Progenitor cell of endocrine pancreas (in vitro differentiated cells): ENCODE measurements at places on chromosomes 12 and 14.
A peak's percentile ranks its signal among the peaks of the same experiment; 100 is the strongest.

DNA sequence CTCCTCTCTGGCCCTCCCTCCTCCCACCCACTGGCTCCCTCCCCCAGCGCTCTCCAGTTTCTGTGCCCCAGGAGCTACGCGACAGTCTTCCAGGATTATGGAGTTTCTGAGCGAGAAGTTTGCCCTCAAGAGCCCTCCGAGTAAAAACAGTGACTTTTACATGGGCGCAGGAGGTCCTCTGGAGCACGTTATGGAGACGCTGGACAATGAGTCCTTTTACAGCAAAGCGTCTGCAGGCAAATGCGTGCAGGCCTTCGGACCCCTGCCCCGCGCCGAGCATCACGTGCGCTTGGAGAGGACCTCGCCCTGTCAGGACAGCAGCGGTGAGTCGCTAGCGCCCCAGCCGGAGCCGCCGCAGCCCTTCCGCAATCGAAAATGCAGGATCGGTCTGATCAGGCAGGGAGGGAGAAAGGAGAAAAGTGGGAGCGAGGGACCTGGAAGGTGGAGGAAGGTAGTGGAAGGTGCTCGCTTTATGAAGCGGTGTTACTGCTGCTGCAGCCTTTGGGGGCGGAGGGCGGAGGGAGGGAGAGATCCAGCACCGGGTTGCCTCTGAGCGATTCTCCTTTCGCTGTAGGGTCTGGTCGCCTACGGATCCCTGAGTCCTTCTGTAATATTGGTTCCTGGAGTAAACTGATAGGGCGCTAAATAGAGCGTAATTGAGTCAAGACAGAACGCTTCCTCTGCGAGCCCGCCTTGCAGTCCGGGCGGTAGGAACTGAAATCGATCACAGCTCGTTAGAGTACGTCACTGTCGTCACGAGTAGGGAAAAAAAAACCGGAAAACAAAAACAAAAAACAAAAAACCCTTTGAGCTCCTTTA, at the start of gene ALX1:
ALX1 (plus strand) TSS at position 56 of the 819 bp plus-strand sequence; CDS start at position 98, 42 bp downstream.
- H3K36me3 ChIP-seq: peaks cover 3% of the 10 kb centered on the region
- DNase-seq: peak; percentile 57
- peaks cover 51% of the 10 kb centered on the region for H3K27me3 ChIP-seq
- H3K27ac ChIP-seq: peak within 1 kb of the TSS; percentile 98
- H3K4me3 ChIP-seq: peak within 1 kb of the TSS; percentile 94

DNA sequence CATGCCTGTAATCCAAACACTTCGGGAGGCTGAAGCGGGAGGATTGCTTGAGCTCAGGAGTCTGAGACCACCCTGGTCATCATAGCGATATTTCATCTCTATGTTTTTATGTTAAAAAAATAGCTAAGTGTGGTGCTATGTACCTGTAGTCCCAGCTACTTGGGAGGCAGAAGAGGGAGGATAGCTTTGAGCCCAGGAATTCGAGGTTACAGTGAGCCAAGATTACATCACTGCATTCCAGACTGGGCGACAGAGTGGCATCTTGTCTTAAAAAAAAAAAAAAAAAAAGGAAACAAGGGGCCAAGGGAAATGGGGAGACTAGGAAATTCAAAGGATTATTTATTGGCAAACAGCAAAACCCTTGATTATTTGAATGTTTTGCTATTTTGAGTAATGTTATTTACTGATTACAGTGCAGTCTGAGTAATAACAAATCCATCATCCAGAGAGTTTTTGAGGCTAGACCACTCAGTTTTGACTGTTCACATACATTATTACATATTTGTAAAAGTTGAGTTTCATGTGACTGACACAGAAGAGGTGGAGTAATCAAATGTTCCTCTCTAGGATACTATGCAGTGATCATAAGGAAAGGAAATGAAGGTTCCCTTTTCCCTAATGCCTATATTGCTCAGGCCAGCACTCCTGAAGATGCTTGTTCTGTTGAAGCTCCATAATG, 40.8 kb downstream of the PRKCH start:
- no peak overlapping the region for H3K4me3 ChIP-seq
- H3K27me3 ChIP-seq: peaks cover 2% of the 10 kb centered on the region
- no peaks in the 10 kb centered on the region for H3K36me3 ChIP-seq
- no peak for DNase-seq
- no peak overlapping the region for H3K27ac ChIP-seq
- peaks cover 1% of the 10 kb centered on the region for H3K4me1 ChIP-seq

DNA sequence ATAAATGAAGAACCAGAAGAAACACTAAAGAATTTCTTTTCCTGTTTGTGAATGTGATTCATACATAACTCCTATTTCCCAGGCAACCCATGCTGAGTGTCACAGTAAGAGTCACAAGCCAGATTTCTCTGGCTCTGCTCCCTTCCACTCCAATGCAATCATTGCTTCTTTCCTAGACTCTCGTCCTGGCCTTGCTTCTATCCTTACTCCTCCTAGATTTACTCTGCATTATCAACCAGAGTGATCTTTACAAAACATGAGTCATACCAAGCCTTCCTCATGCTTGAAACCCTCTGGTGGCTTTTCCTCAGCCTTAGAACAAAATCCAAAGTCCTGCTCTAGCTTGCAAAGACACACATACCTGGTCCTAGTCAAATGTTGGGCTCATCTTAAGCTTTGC, 13.3 kb downstream of the IL22 start:
- no peaks in the 10 kb centered on the region for H3K36me3 ChIP-seq
- H3K4me3 ChIP-seq: no peak overlapping the region
- H3K4me1 ChIP-seq: peaks cover 4% of the 10 kb centered on the region
- DNase-seq: no peak
- peaks cover 2% of the 10 kb centered on the region for H3K27me3 ChIP-seq

- H3K4me3 ChIP-seq: no peak overlapping the region
- no peaks in the 10 kb centered on the region for H3K27me3 ChIP-seq
- no peak overlapping the region for H3K27ac ChIP-seq
- H3K4me1 ChIP-seq: peaks cover 49% of the 10 kb centered on the region
- no peak for DNase-seq
Observed at GRCh38 chr14:103526914-103527248, 2.1 kb upstream of the TRMT61A start.

DNA sequence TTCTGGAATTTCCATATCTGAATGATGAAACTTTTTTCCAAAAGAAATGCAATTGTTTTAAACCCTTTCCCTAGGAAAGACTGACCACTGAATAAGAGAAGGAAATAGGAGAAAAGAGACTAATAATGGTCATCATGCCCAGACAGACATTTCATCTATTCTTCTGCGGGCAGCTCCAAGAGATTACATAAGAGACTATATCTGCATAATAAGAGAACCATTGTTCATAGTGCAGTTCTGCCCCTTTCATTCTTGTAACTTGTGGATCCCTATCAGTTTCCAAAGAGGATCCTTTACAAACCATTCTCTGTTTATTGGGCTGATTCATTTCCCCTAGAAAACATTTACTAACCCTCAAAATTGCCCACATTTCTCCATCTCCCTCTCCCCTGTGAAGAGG, 197.8 kb downstream of the FSCB start:
- DNase-seq: no peak
- no peaks in the 10 kb centered on the region for H3K27me3 ChIP-seq
- H3K27ac ChIP-seq: no peak overlapping the region
- H3K36me3 ChIP-seq: no peaks in the 10 kb centered on the region

- no peak for DNase-seq
- H3K4me3 ChIP-seq: no peak overlapping the region
- H3K4me1 ChIP-seq: no peaks in the 10 kb centered on the region
Observed at GRCh38 chr12:44842669-44843068, 33.4 kb downstream of the NELL2 start.

DNA sequence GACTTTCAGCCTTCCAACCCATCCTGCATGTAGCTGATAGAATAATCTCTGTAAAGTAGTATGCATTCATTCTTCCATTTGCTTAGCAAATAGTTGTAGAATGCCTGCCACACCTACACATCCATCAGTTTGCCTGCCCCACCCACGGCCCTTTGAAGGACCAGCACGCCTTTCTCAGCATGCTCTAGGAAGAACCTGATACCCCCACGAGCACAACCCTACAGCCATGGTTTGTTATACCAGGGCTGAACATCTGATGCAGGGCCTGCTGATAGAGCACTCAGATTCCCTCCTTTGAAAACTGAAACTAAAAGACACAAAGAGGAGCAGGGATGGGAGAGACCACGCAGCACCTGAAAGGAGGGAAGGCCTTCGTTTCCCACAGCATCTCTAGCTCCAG, 205.1 kb downstream of the ANO2 start:
- peaks cover 36% of the 10 kb centered on the region for H3K27me3 ChIP-seq
- no peak for DNase-seq
- no peaks in the 10 kb centered on the region for H3K36me3 ChIP-seq

- no peak overlapping the region for H3K4me3 ChIP-seq
- no peak for DNase-seq
- peaks cover 2% of the 10 kb centered on the region for H3K36me3 ChIP-seq
- H3K27ac ChIP-seq: no peak overlapping the region
- no peaks in the 10 kb centered on the region for H3K27me3 ChIP-seq
Observed at GRCh38 chr14:100868621-100869370, 34.7 kb downstream of the RTL1 start.

DNA sequence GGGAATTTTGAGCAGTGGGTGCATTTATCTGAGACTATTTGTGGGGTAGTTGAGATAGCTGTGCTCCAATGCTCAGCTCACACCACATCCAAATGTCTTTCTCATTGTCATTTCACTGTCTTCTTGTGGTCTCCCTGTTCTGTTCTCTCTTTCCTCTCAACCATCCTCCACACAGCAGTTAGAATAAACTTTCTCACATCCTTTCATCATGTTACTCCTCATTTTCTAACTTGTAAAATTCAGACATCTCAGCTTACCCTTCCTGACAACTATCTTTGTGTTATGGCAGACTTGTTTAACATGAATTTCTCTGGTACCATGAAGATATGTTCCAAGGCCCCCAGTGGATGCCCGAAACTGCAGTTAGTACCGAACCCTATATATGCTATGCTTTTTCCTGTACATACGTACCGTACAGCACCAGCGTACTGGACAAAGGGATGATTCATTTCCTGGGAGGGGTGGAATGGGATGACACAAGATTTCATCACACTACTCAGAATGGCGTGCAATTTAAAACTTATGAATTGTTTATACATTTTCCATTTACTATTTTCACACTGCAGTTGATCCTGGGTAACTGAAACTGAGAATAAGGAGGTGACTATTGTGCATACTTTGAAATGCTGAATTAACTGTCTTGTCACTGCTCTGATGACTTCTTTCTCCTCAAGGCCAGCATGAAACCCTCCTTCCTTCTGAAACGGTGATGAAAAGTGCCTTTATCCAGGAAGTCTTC, 177.1 kb upstream of the SLC38A2 start:
- no peaks in the 10 kb centered on the region for H3K4me1 ChIP-seq
- H3K4me3 ChIP-seq: no peak overlapping the region
- H3K27ac ChIP-seq: no peak overlapping the region
- no peaks in the 10 kb centered on the region for H3K27me3 ChIP-seq

- H3K27ac ChIP-seq: no peak overlapping the region
- no peak overlapping the region for H3K4me3 ChIP-seq
- H3K4me1 ChIP-seq: no peaks in the 10 kb centered on the region
- H3K36me3 ChIP-seq: no peaks in the 10 kb centered on the region
- no peaks in the 10 kb centered on the region for H3K27me3 ChIP-seq
Observed at GRCh38 chr14:26765768-26766520, 168.1 kb upstream of the NOVA1 start.

DNA sequence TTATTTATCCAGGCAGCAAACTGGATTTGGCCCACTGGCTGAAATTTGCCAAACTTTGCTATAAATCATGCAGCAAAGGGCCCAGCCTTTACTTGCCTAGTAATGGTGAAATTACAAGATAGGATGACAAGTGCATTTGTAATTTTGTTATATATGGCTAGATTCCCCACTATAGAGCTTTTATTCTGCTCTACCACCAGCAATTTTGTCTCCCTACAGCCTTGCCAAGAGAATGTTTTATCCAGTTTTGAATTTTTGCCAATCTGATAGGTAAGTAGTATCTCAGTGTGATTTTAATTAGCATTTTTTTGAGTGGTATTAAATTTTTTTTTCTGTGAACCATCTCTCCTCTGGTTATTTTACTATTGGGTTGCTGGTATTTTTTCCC, 161.6 kb downstream of the SLC41A2 start:
- no peak for DNase-seq
- H3K4me3 ChIP-seq: no peak overlapping the region
- no peaks in the 10 kb centered on the region for H3K36me3 ChIP-seq
- H3K27me3 ChIP-seq: peaks cover 13% of the 10 kb centered on the region

DNA sequence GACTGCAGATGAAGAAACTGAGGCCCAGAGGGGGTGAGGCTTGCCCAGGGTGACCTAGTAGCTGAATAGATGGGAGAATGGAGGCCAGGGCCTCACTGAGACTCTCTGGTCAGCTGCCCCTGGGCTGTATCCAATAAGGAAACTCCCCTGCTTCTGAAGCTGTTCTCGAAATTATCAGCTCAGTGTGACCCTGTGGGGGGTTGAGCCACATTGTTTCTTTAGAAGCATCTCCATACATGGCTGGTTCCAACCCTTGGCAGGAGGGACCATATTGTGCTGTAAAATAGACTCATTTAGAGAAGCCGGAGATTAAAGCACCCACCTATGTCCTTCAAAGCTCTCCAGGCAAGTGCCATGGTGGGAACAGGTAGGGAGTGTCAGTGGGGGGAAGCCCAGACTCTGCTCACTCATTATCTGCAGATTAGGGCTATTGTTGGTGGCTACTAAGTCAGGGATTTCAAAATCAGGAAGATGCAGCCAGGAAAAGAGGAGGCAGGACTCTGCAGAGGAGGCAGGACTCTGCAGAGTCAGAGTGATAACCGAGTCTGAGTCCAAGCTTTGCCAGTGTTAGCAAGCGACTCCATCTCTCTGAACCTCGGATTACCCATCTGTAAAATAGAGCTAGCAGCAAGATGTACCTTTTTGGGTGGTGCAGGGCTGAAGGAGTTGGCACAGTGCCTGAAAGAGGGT, 3.5 kb downstream of the SERPINA5 start:
- peaks cover 2% of the 10 kb centered on the region for H3K36me3 ChIP-seq
- DNase-seq: no peak
- no peak overlapping the region for H3K4me3 ChIP-seq
- H3K27me3 ChIP-seq: peaks cover 9% of the 10 kb centered on the region
- peaks cover 29% of the 10 kb centered on the region for H3K4me1 ChIP-seq

DNA sequence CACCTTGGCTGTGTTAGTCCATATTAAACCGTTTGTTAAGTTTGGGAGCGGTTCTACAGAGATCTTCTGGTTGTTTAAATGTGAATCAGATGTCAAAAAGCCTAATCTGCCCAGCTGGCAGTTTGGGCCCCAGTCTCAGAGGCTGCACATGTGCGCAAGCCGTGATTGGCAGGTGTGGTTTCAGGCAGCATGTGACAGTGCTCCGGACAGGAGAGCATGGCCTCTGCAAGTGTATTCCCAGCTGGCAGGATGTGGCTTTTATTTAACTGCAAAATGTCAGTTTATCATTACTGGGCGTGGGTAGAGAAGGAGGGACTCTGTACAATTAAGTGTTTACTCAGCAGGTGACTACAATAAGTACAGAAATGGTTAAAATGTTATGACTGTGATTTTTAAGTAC, 77.5 kb downstream of the PELI2 start:
- H3K4me1 ChIP-seq: peaks cover 4% of the 10 kb centered on the region
- DNase-seq: no peak
- no peaks in the 10 kb centered on the region for H3K27me3 ChIP-seq
- no peak overlapping the region for H3K27ac ChIP-seq
- no peaks in the 10 kb centered on the region for H3K36me3 ChIP-seq
